ENCODE measurements at places on chromosomes 6 and 20.

- DNase-seq, result no peak
These were observed 34.8 kb upstream of the NCOA3 start for GRCh38 chr20:47466704-47467459.

DNA sequence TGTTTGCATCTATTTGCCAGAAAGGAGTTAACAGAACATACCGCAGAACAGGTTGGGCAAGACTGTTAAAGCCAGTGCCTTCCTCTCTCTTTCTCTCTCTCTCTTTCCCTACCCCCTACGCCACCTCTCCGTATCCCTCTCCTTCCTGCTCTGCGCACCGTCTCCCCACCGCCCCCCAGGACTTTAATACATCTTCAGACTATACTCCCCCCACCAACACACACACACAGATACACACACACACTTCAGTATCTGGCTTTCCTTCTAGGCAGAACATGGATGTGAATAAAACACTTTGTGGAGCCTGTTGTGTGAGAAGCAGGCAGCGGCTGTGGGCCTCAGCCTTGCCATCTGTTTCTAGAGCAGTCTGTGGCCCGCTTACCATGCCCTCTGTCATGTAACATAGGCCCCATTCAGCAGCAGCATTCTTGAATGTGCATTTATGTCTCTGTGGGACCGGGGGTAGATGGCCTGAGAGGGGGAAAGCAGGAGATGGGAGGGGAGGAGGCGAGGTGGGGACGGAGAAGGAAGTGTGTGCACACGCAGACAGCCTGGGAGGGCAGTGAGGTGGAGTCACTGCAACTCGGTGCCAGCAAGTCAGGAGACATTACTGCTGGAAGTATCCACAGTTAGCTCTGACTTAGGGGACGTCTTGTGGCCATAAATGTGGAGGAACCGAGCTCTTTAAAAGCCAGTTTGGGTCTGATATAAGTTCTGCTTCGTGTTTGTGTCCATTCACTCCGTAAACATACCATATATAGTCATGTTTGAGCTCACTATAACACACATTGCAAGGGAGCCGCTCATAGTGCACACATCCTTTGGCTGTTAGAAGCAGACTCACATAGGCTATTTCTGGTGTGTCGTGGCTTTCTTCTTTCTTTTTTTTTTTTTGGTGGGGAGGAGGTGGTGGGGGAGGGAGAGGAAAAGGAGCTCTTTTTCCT lies 38.4 kb downstream of the RREB1 start:
- peak; percentile 44 for DNase-seq

- no peak for DNase-seq
These were observed 70.6 kb upstream of the TCF21 start for GRCh38 chr6:133818320-133818719.

DNA sequence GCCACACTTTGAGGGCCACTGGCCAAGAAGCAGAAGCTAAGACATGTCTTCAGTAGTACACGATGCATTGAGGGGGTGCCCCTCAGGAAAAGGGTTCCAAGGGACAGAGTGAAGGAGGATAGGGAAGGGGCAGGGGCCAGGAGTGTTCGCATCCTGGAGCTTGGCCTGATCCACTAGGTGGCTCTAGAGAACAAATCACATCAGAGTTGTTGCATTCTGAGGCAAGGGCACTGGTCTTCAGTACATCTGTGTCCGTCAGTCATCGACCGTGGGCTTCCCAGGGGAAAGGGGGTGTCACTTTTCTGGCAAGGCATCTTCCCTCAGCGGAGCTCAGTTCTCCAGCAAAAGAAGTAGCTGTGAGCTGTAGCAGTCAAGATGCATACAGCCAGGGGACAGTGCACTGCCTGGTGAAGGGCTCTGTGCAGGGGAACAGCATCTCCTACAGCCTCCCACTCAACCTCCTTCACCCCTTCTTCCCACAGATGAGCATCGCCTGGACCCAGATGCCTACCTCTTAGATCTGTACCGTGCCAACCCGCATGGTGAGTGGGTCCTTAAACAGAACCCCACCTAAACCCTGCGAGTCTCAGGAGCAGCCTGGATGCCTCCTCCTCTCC lies 47.8 kb downstream of the ARHGAP40 start:
- no peak for DNase-seq

GRCh38 chr6:111258010-111258409 lies 170.7 kb downstream of the SLC16A10 start:
- no peak for DNase-seq

DNA sequence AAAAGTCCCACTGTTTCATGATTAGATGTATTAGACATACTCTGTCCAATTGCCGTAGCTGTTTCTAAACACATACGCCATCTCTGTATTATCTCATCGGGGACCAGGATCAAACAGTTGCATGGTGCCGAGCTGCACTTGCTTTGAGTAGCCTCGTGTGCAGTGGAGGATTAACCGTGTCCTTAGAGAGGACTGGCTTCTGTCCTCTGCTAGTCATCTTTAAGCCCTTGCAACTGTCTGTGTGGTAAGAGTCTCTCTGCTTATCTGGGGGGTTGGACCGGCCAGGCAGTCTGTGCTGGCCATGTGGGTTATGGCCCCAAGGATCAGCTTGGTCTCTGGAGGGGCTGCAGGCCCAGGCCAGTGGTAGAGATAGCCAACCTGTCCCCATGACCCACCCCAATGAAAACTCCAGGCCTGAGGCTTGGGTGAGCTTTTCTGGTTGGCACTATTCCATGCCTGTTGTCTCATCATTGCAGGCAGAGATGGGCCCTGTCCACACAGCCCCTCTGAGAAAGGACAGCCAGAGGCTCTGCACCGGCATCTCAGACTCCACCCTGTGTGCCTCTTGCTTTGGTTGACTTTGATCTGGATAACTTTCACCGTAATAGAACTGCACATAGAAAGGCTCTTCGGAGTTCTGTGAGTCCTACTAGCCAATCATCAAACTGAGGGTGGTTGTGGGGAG lies 137.3 kb upstream of the SNX9 start:
- no peak for DNase-seq

GRCh38 chr6:113137426-113137825 lies 719.7 kb upstream of the MARCKS start:
- no peak for DNase-seq

- DNase-seq, result no peak
These were observed 3.2 kb upstream of the C20orf144 start for GRCh38 chr20:33658929-33659328.

- DNase-seq, result no peak
These were observed 6.6 kb upstream of the BTBD9 start for GRCh38 chr6:38646166-38646878.

GRCh38 chr6:6771224-6771945 lies 182.9 kb downstream of the LY86 start:
- DNase-seq, result no peak

GRCh38 chr20:34190679-34191090 lies 50.5 kb upstream of the ASIP start:
- no peak for DNase-seq

- DNase-seq, result no peak
These were observed 26.3 kb upstream of the PLCG1 start for GRCh38 chr20:41110930-41111577.

- no peak for DNase-seq
These were observed 790.2 kb downstream of the DHX35 start for GRCh38 chr20:39752262-39752876.

DNA sequence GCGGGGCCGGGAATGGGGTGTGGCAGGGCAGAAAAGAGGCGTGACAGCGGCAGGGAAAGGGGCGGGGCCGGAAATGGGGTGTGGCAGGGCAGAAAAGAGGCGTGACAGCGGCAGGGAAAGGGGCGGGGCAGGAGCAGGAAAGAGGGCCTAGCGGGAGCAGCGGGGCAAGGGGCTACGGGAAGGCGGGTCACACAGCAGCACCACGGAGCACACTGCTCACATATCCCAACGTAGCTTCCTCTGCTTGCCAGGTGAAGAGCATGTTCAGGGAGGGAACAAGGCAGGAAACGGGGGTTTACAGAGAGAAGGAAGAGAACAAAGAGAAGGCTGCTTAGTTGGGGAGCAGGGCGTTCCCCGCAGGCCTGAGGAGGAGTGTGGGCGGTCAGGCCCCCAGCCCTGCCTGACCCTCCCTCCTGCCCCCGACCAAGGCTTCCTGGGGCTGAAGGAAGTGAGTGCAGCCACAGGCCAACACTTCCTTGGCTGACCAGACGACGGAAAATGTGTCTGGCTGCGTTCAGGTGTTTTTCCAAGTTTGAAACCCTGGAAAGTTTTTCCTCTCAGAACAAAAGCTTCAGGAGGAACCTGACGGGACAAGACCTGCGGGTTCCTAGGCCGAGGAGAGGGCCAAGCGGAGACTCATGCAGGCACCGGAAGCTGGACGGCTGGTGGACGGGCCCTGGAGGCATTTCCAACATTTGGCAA lies 13.8 kb downstream of the UCKL1 start:
- peak; percentile 15 for DNase-seq

- DNase-seq, result no peak
These were observed 85.8 kb downstream of the PHACTR3 start for GRCh38 chr20:59690101-59690500.

- no peak for DNase-seq
These were observed 169.4 kb downstream of the TAF4 start for GRCh38 chr20:61896058-61896961.

DNA sequence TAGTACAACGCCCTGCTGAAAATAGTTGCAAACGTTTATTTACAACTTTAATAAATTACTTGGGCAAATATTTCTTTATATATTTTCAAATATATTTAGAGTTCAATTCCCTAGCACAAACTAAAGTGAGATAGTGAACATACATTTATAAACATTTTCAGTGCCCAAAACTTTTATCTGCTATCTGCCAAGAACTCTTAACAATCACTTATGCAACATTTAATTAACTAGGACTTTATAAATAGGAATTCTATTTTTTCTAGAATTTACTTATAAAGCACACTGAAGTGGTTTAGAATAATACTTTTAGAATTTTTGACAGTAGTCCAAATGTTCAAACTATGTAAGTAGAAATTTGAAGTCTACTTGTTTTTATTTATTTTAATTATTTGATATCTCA lies 452.6 kb upstream of the RGS17 start:
- no peak for DNase-seq

GRCh38 chr20:63498960-63499337 lies at the start of gene EEF1A2:
TSS of gene EEF1A2 (minus strand) at chr20:63499083. CDS start at chr20:63497763, 1,320 bp downstream.
- DNase-seq, result no peak

DNA sequence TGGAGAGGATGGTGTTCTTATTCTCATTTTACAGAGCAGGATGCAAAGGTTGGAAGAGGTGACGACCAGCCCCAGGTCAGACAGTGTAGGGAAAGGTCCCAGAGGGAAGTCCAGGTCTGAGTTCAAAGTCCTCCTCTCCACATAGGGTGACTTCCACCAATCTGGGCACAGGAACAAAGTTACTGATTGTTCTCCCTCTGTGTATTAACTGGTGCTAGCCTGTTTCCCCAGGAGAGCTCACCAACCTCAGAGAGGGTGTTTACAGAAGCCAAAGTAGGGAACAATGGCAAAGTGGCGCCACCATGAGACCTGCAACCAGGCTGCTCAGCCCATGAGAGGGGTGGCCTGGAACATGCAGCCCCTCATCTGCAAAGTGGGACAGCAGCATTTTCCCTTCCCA lies 16.8 kb upstream of the SIRPB1 start:
- no peak for DNase-seq

DNA sequence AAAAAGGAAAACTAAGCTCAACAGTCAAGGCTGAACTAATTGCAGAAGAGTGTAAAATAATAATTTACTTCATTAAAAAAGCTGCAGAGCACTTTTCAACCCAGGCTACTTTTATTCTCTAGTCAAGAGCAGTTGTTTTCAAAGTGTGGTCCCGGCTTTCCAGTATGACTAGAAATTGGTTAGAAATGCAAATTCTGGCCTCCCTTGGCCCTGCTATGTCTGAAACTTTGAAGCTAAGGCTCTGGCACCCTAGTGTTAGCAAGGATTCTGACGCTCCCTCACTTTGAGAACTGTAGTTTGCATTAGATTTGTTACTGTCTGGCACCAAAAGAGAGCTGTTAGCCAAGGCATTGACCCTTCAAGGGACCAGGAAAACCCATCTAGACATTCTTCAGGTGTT lies 9.5 kb upstream of the NXT1 start:
- no peak for DNase-seq

DNA sequence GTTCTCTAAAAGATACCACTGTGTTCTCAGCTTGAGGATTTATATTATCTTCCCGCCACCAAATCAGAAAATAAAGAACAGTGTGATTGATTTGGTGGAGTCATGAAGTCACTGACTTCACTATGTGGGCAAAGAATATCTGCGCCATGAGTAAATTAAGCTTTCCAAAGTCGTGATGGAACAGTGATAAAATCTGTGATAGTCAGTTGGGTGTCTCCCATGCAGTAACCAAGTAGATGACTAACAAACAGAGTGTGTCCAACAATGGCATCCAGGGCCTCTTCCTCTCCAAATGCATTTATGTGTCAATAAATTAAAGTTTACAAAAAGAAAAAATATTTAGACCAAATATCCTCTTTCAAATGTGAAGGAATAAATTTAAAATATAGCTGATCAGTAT lies 87.0 kb upstream of the DST start:
- DNase-seq, result no peak

GRCh38 chr6:154170106-154170505 lies 131.1 kb downstream of the OPRM1 start:
- DNase-seq, result no peak

DNA sequence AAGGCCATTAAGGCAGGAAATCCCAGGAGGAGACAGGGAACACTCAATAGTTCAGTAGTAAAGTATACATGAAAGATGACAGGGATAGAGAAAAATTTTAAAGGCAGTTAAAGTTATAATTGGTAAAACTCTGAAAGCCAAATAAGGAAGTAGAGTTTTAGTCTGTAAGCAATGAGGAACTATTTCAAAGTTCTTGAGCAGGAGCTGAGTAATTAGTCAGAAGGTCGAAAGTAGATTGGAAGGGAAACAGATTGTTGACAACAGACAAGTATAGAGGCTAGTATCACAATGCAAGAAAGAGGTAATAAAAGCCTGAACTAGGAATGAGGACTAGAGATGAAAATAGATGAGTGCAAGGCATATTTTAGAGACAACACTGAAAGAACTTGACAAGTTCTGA lies 150.3 kb downstream of the CDK19 start:
- no peak for DNase-seq

- DNase-seq, result no peak
These were observed 39.7 kb downstream of the ANKEF1 start for GRCh38 chr20:10074513-10074912.

- DNase-seq, result no peak
These were observed 53.7 kb downstream of the KIF13A start for GRCh38 chr6:17933716-17934115.

DNA sequence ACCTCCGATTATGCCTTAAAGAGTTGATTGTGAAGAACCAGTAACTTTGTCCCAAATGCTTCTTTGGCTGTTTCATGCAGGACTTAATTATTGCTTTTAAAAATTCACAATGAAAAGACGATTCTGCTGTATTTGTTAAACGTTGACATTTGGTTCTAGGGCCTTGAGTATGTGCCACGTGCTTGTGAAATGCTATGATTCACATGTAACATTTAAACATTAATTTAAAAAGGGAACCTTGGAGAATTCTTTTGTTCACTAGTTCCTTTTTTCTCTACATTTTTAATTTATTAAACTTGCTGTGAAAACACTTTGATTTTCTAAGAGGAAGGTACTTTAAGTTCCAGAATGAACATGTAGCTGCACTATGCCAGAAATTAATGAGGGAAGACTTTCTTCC lies 9.5 kb downstream of the GZF1 start:
- no peak for DNase-seq

DNA sequence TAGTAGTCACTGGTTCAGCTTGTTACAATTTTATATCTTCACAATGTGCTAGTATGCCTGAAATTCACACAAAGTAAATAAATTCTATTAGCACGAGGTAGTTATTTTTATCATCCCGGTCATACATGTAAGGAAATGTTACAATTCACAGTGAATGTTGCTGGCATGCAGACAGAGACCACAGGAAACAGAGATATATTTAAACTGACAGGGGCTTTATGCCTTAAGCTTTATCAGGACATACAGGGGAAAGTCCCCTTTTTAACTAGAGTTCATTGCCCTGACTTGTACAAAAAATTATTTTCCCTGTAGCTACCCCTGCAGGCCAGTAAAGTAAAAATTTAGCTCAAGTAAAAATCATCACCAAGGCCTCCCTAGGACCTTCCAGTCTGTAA lies 712.0 kb upstream of the NRSN1 start:
- no peak for DNase-seq

All from NCI-H1048 (cell line).